ENCODE measurements at places on chromosomes 4 and X.

- DNase-seq = no peak
These were observed 76.8 kb downstream of the RTL5 start for GRCh38 chrX:72054779-72055489.

- DNase-seq = no peak
These were observed 25.9 kb upstream of the SPON2 start for GRCh38 chr4:1198098-1198844.

DNA sequence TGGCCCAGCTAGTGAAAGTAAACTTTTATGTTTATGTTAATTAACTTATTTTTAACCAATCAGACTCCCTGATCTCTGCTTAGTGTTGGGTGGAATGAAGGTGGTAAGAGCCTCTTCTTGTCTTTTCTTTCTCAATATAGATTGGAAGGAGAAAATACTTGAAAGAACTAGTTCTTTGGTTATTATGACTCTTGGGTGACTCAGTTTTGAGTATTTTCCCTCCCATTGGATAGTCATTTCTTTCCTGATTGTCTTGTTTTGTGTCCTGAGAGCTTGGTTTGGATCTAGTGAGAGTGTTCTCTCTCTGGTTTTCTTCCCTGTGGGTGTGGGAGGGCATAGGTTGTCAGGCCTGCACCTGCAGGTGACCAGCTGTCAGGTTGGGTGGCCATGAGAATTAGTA is 172.0 kb upstream of the GLRA2 start:
- DNase-seq = no peak

GRCh38 chr4:143512978-143513313 is 556 bp upstream of the SMARCA5 start:
- no peak for DNase-seq

GRCh38 chr4:26346203-26346620 is 25.4 kb downstream of the RBPJ start:
- no peak for DNase-seq

- DNase-seq = no peak
These were observed 855.0 kb upstream of the GRID2 start for GRCh38 chr4:91448668-91449330.

- DNase-seq = peak; percentile 3
These were observed 1.5 kb downstream of the CCNG2 start for GRCh38 chr4:77158487-77158861.

DNA sequence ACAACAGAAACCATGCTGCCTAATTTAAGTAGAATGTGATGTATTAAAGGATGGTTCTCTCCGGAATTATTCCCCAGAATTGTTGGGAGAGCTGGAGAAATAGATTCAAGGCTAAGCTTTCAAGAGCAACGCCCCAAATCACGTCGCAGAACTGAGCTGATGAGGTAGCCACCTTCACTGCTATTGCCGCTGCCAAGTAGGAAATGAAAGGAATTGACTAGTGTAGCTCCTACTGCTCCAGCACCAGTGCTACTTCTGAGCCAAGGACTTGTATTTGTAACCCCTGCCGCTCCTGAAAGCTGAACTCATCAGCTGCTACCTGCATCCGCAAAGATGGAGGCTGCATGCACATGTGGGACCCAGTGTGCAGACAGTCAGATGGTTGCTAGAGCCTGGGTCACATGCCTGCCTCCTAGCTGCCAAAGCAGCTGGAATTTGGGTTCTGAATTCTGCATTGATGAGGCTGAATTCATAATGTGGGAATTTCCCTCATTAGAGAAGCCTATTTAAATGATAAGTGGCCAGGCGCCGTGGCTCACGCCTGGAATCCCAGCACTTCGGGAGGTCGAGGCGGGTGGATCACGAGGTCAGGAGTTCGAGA is 173.9 kb downstream of the PDGFRA start:
- DNase-seq = no peak

GRCh38 chr4:169142906-169143305 is 127.8 kb downstream of the SH3RF1 start:
- no peak for DNase-seq

DNA sequence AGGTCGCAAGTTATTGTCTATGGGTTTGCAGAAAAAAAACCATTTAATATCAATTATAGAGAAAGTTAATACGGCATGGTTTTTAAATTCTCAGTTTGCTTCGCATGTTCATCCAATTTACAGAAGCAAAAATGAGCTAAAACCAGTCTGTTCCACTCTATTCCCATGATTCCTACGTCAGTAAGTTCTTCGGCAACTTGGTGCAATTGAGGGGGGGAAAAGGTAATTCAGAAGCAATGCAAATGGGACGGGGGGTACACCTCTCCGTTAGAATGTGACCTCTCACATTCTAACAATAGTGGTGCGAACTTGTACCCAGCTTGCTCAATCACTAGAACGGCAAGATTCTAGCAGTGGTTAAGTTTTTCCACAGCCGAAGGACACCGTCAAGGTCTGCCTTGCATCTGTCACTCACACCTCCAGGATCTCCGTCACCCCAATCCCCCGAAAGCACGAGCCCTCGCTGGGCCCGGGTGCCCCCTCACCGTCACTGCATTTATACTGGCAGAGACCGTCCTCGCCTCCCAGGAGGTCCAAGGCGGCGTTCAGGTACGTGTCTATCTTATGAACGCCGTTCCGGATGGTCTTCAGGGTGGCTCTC is 653 bp downstream of the PLA2G12A start:
- DNase-seq = peak; percentile 34

DNA sequence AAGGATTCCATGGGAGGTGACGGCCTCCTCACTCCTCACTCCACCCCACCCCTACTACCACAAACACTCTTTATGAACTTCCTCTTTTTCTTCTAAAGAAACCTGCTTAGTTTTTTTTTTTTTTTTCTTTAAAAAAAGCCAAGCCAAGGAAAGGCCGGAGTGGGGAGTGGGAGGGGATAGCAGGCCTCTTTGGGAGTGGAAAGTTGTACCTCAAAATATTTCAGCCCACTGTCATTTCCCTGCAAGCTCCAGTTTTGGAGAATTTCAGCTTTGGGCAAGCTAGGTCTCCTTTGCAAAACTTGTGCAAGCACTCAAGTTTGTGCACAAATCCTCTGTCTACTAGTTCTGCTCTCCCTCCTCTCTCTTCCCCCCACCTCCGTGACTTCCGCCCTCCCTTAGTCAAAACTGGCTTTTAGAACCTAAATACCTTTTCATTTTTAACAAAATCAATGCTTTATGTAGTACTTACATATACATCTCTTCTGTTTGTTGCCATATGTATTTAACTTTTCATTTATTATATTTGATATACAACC is 512 bp upstream of the ANTXR2 start:
- peak; percentile 15 for DNase-seq

DNA sequence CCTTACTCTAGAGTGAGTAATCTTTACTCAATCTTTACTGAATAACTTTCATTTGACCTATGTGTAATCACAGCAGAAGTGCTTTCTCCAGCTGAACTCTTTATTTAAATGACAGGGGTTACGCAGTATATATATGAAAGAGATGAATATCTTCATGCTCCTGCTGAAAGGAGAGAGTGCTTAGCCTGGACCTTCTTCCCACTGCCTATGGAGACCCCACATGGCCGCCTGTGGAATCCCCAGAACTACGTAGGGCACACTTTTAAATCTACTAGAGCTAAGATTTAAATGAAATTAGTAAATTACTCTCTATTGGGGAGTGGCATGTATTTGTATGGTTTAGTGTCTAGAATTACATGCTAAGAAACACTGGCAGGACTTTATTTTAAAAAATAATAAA is 391.2 kb downstream of the ANKRD50 start:
- DNase-seq = no peak

GRCh38 chr4:4320528-4320927 is 30.5 kb downstream of the ZBTB49 start:
- DNase-seq = no peak

DNA sequence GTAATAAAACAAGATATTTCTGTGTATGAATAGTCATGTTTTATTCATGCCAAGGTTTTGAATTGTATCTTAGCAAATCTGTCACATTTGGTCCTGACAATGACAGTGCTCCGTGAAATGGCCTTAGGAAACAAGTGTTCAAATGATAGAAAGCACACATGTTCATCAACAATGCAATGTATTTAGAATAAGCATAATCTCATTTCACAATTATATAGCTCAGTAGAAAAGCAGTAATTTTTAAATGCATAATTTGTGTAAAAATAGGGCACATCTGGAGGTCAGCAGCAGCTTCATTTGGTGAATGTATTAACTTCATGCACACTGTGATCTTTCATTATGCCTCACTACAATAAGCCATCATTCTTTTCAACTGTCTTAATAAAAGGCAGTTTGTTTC is 380.4 kb downstream of the GPM6A start:
- DNase-seq = no peak

GRCh38 chr4:1208970-1209704 is 36.8 kb upstream of the SPON2 start:
- DNase-seq = no peak

GRCh38 chrX:155841232-155841631 is 39.9 kb upstream of the VAMP7 start:
- no peak for DNase-seq

- DNase-seq = no peak
These were observed 1042.5 kb upstream of the PABPC4L start for GRCh38 chr4:135244056-135244455.

DNA sequence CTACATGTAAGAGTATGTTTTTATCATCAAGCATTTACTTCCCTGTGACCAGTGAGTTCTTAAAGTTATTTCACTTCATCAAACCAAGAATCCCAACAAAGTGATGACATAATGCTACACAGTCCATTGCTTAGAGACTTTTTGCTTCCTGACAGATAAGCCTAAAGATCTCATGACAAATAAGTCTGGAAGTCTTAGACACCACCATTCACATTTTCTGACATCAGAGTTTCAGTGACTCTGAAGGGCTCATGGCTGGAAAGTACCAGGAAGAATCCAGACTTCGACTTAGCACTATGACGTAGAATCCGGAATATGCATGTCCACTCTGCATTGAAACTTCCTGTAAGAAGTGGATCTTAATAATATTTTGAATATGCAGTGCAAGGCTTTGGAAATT is 53.7 kb downstream of the CLDN22 start:
- DNase-seq = no peak

- no peak for DNase-seq
These were observed 89.4 kb upstream of the TLL1 start for GRCh38 chr4:165783626-165784025.

DNA sequence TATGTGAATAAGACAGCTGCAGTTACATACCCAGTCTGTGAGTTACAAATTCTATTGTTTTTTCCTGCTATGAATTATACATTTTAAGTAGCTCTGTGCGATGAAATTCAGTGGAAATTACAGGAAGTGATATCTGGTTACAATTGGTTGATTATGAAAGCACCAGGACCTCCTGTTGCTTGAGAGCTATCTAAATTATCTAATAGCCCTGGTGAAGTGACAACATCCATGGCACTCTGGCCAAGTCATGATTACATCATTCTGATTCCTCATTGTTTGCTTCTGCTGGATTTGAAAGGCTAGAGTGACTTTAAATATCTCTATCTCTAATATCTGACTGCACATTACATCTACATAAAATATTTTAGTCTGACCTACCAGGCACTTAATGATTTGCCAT is 515.0 kb downstream of the CFAP47 start:
- DNase-seq = no peak

DNA sequence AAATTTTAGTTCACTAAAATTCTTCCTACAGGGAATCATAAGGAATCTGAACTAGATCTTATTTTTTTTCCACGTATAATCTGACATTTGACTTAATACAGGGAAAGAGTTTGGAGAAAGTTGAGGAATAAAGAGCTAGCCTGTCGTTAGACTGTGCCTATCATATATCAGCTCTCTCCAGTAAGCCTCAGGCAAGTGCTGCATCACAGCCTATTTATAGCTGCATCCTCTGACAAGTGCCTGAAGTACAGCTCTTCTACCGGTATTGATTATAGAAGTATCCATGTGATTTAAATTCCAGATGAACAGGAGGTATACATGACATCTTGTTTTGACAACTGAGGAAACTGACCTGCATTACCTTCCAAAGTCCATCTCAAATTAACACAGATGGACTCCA is 248.9 kb downstream of the TLL1 start:
- DNase-seq = no peak

GRCh38 chrX:126994032-126994600 is 174.6 kb downstream of the PRR32 start:
- no peak for DNase-seq

GRCh38 chr4:158090323-158090722 is 82.5 kb downstream of the GASK1B start:
- DNase-seq = no peak

GRCh38 chr4:83217721-83218522 is 66.7 kb downstream of the COQ2 start:
- DNase-seq = peak; percentile 62

DNA sequence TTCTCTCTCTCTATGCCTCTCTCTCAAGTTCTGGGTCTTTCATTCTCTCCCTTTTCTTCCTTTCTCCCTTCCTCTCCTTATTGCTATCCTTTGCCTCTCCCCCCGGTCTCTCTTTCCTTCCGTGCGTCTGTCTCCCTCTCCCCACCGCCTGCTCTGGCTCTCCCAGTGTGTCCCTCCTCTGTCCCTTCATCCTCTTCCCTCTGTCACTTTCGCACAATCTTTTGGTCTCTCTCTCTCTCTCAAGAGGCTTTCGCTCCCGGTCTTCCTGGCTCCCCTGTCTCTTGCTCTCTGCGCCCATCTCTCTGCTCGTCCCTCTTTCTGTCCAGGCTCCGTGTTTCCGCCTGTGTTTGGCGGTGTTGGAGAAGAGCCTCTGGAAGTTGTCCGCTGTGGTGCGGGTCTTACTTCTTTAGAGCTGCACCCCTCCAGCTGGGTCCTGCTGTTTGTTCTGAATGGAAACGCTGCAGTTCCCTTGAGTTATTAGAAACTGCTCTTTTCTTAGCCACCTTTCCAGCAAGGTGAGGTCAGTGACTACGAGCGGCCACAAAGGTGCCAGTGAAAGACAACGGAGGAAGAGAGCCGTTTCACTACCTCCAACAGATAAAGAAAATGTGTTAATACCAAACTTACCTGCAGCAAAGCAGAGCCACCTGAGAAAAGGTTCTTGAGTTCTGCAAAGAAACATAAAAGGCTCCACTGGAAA is 1.1 kb downstream of the BMPR1B start:
- no peak for DNase-seq

- DNase-seq = no peak
These were observed 116.5 kb downstream of the UCHL1 start for GRCh38 chr4:41373221-41373620.

DNA sequence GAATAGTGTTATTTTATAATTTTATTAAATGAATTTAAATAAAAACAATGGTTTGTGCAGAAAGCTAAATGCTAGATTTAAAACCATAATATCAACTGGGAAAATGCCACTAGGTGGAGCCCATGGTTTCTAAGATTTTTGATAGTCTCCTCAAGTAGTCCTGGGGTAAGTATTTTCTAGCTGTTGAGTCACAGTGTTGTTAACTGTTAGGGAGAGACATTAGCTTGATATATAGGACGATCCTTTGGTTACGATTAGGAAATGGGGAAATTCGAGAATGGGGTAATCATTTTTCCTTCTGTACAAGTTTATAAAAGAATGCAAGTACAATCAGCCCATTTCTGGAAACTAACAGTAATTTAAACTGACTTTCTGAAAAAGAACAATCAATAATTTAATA is 378.4 kb downstream of the ANKRD50 start:
- DNase-seq = no peak

DNA sequence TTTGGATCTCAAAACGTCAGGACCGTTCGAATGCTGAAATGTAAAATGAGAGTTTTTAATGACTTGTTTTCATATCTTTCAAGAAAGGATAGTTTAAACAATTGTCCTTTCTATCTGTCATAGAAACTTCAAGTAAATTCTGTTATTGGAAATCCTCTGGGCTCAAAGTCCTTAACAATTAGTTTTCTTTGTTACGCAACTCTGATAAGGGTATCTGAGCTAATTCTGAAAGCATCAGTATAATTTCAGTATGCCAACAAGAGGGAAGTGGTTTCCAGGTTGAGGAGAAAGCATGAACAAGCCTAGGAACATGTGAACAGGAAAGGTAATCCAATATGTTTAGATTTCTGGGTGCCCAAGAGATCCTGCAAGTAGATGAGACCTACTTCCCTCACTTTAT is 22.0 kb downstream of the ADH7 start:
- no peak for DNase-seq
